ENCODE measurements at places on chromosomes 5 and 9. TPM values are rescaled to one million over a fixed set of nuclear protein-coding genes. Genes with fewer than 3 reads are reported as not detected.

ZNF366 gene
- not detected for total RNA-seq

LEAP2 gene
- total RNA-seq = 0.14 TPM

OTP gene
- total RNA-seq = not detected

NEUROG1 gene
- total RNA-seq = not detected

All from smooth muscle cell of bladder (primary cell).